ENCODE measurements at places on chromosomes 16 and 17.

- no peak for DNase-seq
These were observed 436.7 kb downstream of the MAF start for GRCh38 chr16:79163691-79164387.

GRCh38 chr16:81181013-81181720, 57.3 kb upstream of the BCO1 start:
- DNase-seq, result no peak

DNA sequence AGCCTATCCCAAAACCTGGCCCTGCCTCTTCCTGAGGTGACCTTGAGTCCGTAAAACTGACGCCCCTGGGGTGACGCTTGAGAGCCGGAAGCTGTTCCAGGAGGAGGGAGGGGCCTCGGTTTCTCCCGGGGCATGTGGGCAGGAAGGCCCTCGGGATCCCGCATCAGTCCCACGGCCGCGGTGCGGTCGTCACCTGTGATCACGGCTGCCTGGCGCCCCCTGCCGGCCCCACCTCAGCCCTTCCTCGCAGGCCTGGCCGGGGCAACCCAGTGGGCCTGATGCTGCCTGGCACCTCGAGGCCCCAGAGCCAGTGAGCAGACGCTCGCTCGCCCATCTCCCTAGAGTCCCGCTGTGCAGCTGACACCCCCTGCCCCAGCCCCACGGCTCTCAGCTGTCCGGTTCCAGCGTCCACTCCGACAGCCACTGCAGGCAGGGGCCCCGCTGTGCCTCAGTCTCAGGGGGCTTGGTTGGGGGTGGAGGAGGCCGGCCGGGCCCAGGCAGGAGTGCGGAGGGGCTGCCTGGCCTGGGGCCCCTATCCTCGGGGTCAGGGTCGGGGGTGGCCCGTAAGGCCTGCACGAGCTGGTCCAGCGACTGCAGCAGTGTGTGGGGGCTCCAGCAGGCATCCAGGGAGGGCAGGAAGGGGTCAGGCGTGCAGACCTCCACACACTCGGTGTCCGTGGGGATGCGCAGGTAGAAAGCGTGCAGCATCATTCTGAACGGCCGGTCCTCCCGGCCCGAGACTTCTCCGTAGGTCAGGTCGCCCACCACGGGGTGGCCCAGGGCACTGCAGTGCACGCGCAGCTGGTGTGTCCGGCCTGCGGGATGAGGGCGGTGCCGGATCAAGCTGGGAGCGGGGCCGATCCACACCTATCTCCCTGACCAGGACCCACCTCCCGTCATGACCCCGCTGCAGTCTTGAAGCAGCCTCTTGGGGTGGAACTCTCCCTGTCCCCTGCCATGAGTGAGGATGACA, 2.3 kb downstream of the RPUSD1 start:
- peak; percentile 67 for DNase-seq

DNA sequence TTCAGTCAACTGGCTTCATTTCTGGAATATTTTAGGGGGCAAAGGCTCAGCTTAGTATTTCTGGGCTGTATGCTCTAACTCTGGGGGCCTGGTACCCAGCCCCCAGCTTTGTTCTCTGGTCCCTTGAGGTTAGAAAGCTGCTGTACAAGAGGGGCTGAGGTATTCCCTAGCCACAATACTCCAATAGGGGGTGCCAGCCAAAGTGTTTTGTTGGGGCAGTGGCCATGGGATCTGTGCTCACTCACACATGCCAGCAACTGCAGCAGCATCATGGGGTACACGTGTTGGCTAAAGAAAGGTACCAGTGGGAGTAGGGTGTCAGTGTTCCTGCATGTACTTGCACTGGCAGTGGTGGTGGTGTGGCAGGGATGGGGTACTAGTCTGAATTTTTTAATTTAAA, 257.3 kb downstream of the CA10 start:
- DNase-seq, result no peak

DNA sequence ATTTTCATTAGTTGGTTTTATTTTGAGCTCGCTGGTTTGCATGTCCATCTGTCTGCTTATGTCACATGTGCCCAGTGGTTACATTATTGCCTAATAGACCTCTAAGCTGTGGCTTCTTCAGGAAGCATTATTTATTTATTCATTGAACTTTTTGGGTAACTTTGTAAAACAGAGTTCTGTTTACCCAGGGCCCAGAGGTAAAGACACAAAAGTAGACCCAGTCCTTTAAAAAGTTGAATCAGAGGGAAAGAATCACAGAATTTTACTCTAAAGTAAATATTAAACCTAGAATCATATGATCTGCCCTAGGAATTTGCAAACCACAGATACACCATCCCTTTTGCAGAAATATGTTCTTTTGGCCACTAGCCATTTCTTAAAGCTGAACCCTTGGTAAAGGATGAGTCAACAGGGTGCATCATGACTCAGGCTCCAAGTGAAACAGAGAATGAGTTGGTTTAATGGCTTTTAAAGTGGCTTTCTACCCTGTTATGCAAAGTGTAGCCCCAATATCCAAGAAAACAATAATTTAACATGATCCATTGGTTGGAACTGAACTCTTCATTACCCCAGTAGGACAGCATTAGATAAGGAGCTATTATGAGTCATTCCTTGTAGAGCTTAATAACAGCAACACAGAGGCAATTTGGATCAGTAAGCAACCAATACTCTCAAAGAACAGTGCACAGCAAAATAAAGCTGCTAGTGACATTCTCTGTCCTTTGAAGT, 236.3 kb downstream of the KCNJ2 start:
- DNase-seq, result no peak

DNA sequence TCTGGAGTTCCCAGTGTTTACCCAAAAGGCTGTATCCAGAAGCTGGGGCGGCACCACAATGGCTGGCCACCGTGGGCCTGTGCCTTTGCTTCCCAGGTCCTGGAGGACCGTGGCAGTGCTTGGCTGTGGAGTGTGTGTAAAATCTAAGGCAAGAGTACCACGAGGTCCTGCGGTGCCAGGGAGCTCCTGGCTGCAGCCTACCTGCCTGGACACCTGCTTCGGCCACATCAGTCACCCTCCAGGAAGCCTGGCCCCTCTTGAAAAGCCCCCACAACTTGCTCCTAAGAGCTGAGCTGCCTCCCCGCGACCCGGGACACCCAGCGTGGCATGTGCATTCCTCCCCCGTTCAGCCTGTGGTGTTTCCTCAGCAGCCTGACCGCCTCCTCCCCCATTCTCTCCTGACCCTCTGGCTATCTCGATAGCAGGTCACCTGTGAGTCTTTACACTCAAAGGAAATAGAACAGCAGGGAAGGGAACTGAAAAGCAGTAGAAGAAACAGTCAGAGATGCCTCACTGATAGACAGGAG, 7.9 kb downstream of the TIMM22 start:
- DNase-seq, result no peak

DNA sequence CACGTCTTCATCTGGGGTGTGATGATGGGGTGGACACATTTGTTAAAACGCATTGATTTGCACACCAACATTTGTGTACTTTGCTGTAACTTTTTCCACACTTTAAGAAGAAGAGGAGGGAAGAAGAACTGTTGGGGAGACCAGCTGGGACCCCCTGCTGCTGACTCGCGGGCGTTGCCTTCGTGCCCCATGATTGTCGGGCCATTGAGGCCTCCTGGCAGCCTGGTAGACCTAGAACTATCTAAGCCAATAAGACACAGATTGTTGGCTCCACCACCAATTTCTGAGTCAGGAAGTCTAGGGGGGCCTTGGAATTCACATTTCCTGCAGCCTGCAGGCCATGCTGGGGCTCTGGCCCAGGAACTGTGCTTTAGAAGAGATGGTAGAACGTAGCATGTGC, 105.5 kb downstream of the TNFRSF13B start:
- no peak for DNase-seq

- DNase-seq, result no peak
These were observed 36.3 kb downstream of the IFT140 start for GRCh38 chr16:1575578-1575977.

DNA sequence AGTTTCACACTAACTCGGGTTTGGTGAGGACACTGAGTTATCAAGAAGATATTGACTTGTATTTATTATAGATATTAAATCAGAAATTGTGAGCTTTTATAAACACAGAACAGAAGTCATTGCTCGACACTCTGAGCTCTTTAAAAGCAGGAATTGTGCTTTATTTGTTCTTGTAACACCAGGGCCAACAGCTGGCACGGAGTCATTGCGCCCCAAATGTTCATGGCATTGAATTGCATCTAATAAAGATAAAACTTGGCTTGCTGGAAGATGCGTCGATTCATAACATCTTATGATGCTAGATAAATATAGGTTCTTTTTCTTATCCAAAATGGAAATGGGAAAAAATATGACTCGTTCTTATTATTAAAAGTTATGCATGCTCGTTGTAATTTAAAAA, 11.8 kb upstream of the MLYCD start:
- DNase-seq, result no peak

All from effector CD4-positive, alpha-beta T cell (primary cell).